ENCODE measurements at places on chromosomes 3 and 15.

DNA sequence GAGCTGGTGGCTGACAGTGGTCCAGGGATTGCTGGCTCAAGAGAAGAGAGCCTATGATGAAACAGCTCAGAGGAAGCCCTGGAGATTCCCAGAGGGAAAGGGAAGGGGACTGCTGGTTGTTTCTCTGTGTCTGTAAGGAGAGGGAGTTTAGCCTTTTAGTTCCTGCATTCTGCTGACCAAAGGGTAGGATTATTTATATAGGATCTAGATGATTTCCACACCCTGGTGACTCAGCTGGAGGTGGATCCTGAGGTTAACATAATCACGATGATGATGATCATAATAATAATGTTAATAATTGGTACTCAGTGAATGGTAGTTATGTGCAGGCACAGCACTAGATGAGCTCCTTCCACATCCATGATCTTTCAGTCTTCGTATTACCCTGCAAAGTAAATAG, 144.9 kb downstream of the EPHB1 start:
- DNase-seq = no peak

- no peak for DNase-seq
Observed at GRCh38 chr15:75327005-75327404, 8.9 kb upstream of the COMMD4 start.

DNA sequence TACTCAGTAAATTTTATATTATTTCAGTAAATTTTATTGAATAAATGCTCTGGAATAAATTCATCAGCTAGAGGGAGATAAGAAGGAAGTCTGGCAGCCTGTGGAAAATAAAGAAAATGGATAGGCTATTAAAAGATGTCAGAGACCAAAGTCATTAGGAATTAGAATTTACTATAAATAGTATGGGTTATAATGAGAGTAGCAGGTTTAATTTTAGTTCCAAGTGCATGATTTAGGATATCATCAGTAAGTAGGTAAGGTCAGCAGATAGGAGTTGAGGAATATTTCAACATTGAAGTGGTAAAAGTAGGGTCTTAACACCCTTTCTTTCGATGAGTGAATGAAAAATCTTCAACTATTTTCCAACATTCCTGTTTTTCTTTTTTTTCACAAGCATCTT, 64.6 kb downstream of the SNRPN start:
- DNase-seq = no peak

DNA sequence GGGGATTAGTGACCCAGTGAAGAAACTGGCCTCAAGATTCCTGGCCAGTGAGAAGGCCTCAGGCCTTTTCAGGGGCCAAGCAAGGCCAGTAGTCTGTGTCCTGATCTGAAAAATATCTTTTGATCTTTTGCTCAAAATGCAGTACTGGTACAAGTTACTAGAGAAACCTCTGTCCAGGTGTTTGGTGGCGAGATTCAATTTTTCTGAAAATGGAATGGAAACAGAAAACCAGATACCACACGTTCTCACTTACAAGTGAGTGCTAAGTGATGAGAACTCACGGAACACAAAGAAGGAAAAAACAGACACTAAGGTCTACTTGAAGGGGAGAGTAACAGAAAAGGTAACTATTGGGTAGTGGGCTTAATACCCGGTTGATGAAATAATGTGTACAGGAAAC, 463.4 kb downstream of the ZIC1 start:
- no peak for DNase-seq

GRCh38 chr15:87907676-87908446, 348.7 kb downstream of the NTRK3 start:
- no peak for DNase-seq

GRCh38 chr3:52385157-52385556, 59.7 kb downstream of the SEMA3G start:
- DNase-seq = no peak

DNA sequence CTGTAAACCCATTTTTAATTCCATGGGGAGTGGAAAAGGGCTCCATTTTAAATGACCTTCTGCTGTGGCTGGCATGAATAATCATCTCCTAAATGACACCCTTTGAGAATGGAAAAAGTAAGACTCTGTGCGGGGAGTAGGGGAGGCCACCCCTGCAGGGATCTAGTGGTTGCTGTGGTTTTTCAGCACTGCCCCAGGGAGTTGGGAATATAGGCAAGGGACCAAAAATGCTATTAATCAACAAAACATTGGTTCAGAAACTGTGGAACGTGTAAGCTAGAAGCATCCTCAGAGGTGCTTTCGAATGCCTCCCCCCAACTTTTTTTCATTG, 30.1 kb upstream of the ADAMTS7 start:
- no peak for DNase-seq

DNA sequence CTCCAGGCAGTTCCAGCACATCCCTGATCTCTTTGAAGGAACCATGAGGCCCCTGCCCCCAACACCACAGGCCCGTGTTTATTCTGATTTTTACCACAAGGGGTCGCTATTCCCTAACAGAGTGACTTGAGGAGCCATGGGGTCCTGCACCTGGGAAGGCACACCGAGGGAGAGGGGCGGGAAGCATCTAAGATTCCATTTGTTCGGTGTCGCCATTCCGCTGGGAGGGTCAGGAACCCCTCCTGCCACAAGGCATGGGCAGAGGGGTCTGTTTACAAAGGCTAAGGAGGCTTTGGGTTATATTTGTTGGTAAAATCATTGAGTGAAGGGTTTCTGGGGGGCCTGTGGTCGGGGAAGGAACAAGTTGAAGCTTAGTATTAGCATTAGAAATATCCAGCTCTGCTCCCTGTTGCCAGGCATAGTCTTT, 77.1 kb downstream of the WDR76 start:
- peak; percentile 3 for DNase-seq

DNA sequence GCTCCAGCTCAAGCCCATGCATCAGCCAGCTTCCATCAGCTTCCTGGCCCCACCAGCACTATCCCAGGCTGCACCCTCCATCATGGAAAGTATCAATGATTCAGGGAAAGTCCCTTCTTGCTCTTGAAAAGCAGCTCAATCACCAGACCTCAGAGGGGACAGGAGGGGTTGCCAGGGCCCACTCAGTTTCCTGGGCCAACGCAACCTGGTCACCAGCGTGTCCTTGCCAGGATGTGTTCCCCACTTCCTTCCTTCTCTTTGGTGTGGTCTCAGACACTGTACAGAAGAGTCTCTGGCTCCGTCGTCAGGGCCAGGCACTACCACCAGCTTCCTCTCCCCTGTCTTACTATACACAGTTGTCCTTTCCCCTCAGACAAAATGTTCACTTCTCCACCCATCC, 3.0 kb downstream of the HDC start:
- DNase-seq = peak; percentile 3

GRCh38 chr3:14434126-14434497, 31.7 kb downstream of the SLC6A6 start:
- no peak for DNase-seq

GRCh38 chr3:67981077-67981476, 326.7 kb upstream of the SUCLG2 start:
- no peak for DNase-seq

GRCh38 chr3:185823078-185824044, 1.5 kb downstream of the IGF2BP2 start:
- no peak for DNase-seq

DNA sequence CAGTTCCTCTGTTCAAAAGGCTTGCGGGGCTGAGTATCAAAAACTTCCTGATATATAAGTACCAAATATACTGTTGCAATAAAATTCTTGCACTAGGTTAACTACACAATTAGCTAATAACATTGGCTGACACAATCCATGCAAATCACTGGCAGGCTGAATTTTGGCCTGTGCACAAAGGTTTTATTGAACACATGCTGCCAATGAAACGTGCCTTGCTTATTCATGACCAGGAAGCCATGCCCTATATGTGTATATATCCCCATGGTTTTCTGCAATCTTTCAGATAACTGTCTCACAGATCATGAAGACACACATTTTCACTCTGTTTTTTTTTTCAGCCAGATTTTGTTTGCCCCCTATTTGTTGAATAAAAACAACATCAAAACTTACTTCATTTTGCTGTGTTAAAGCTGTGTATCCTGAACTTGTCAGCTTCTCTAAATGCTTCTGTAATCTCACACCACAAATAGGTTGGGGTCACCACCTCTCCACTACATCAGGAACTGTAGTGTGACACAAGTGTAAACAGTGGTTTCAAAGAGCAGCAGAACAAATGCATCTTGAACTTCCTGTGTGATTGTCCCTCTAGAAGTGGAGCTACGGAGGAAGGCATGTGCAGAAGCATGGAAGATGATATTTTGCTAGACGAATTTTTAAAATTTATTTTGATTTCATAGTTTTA, 920.7 kb upstream of the NR2F2 start:
- DNase-seq = no peak

GRCh38 chr3:129732200-129732876, 125.9 kb upstream of the PLXND1 start:
- DNase-seq = no peak

- DNase-seq = no peak
Observed at GRCh38 chr3:167304077-167304476, 76.0 kb downstream of the ZBBX start.

DNA sequence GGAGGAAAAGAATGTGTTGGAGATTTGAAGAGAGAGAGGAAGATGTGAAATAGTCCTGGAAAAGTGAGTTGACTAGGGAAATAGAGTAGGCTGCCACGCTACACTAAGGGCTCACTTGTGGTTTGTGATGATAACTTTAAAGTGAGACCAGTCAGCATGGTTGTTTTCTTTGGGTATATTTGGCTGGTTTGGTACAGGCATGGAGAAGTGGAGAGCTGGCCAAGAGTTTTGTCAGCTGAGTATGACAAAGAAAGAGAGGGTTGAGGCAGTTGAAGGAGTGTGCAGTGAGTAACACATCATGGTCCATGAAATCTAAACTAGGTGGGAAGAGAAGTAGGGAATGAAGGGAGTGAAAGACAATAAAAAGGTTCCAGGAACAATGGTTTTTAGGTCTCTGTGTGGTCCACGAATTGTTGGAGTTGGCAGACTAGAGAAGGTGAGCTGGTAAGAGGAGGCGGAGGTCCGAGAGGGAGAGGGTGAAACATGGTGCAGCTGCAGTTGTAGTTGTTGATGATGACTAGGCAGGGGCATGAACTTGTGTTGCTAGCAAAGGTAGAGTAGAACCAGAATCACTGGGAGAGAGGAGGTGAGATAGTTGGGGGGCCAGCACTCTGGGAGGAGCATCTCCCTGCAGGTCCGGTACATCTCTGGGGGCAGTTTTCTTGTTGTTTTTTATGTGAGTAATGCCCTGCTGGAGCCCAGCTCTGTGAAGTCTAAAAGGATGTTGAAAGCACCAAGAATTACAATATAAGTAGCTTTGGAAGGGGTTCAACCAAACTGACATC, 21.0 kb downstream of the ZNF80 start:
- no peak for DNase-seq

DNA sequence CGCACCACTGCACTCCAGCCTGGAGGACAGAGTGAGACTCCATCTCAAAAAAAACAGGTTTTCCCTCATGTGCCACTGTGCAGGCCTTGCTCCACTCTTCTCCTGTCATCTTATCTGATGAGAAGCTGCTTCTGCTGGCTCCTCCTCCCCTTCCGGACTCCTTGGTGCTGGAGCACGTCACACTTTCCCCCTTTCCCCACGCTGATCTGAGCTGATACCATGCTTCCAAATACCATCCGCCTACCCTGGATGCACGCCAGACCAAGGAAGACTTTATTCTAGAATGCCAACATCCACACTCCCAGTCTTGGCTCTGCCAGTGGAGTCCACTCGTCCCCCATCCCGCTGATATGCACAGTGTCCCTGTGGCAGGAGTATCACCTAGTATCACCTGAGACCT, 31.3 kb downstream of the HOMER2 start:
- no peak for DNase-seq

DNA sequence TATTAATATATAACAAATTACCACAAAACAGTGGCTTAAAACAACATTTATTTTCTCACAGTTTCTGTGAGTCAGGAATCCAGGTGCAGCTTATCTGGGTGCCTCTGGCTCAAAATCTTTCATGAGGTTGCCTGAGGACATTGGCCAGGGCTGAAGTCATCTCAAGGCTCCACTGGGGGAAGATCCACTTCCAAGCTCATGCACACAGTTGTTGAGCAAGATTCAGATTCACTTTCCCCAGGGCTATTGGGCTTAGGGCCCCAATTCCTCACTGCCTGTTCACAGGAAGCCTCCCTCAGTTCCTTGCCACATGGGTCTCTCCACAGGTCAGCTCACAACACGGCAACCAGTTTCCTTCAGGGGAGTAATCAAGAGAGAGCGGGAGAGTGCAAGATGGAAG, 35.0 kb downstream of the RFTN1 start:
- no peak for DNase-seq

DNA sequence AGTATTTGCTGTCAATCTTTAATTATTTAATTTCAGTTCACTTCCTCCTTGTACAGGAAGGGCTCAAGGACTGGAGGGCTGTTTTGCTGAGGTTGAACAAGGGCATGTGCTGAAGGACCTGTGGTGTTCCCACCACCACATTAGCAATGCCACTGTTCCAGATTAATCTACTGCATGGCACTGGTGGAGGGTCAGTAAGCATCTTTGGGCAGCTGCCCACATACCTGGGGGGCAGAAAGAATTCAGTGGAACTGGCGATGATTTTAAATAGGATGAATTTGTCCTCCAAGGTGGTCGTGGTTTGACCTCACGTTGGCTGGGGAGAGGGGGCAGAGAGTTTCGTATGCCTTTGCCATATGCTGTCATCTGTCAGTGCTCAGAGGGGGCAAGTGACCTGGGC, 244.8 kb downstream of the TLE3 start:
- no peak for DNase-seq

DNA sequence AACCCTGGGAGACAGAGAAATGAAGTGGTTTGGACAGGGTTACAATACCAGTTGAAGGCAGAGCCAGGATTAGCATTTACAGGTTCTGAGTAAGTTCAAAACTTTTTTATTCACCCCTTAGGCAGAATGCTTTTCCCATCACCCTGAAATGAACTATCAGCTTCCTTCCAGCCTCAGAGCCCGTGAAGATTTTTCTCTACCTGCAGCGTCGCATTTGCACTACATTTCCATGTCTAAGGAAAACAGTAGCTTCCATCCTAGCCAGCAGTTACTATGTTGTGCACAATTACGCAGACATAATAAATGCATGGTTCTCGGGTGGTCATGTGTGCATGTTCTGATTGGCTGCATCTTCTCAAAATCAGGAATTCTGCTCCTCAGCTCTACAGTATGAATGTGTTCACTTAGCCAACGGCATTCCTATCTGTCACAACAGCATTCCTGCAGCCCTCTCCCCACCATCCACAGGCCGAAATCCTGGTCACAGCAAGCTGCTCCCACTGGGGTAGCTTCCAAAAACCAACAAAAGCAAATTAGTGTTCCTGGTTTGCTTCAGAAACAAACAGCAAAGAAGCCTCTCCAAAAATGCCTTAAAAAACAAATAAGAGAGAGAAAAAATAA, 510.8 kb upstream of the SEMA6D start:
- no peak for DNase-seq

GRCh38 chr3:137205394-137206045, 247.7 kb downstream of the IL20RB start:
- DNase-seq = no peak

DNA sequence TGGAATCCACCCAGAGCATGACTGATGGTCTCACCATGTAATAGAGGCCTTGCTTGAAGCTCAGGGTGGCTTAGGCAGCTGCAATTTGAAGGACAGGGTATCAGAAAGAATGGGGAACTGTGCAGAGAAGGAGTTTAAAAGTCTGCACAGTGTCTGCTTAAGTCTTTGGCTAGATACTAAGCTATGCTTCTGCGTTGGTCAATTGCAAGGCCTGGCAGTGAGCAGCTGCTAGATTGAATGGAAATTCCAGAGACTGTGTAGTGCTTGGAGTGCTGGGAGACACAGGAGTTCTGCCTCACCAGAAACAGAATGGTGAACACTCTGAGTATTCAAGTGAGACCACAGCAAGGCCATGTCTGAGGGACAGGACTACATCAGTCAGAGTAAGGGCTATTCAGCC, 17.3 kb upstream of the ATP10A start:
- no peak for DNase-seq

- DNase-seq = no peak
Observed at GRCh38 chr3:186213946-186214345, 105.1 kb upstream of the ETV5 start.

- no peak for DNase-seq
Observed at GRCh38 chr3:132417695-132418411, 551 bp downstream of the DNAJC13 start.

Measured in stimulated activated CD8-positive, alpha-beta memory T cell treated with anti-CD3 and anti-CD28 coated beads, Interleukin-2, amount 100 ng/mL, for 1 hour (primary cell).